Esophagus muscularis mucosa (tissue), 4 donors: ENCODE measurements at places on chromosomes 12 and 14. TPM values are rescaled to one million over a fixed set of nuclear protein-coding genes. Genes with fewer than 3 reads are reported as not detected.

GRCh38 chr12:7542813-7543212 lies 39.2 kb upstream of the CD163 start:
- H3K27ac ChIP-seq = no peak overlapping the region
- H3K4me3 ChIP-seq = no peak overlapping the region

- H3K27ac ChIP-seq = no peak overlapping the region
- H3K36me3 ChIP-seq = no peaks in the 10 kb centered on the region
- H3K4me1 ChIP-seq = no peaks in the 10 kb centered on the region
Observed at GRCh38 chr14:50844391-50844790, 13.4 kb upstream of the NIN start.

GRCh38 chr14:56543436-56543835 lies 36.2 kb upstream of the TMEM260 start:
- no peak overlapping the region for H3K27ac ChIP-seq
- H3K4me1 ChIP-seq = no peaks in the 10 kb centered on the region
- H3K36me3 ChIP-seq = no peaks in the 10 kb centered on the region
- no peak overlapping the region for H3K4me3 ChIP-seq

- peaks cover 19% of the 10 kb centered on the region for H3K4me1 ChIP-seq
- DNase-seq = no peak
- peaks cover 15% of the 10 kb centered on the region for H3K36me3 ChIP-seq
- H3K4me3 ChIP-seq = no peak overlapping the region
- no peak overlapping the region for H3K27ac ChIP-seq
Observed at GRCh38 chr12:106431839-106432411, 74.4 kb downstream of the POLR3B start.

DNA sequence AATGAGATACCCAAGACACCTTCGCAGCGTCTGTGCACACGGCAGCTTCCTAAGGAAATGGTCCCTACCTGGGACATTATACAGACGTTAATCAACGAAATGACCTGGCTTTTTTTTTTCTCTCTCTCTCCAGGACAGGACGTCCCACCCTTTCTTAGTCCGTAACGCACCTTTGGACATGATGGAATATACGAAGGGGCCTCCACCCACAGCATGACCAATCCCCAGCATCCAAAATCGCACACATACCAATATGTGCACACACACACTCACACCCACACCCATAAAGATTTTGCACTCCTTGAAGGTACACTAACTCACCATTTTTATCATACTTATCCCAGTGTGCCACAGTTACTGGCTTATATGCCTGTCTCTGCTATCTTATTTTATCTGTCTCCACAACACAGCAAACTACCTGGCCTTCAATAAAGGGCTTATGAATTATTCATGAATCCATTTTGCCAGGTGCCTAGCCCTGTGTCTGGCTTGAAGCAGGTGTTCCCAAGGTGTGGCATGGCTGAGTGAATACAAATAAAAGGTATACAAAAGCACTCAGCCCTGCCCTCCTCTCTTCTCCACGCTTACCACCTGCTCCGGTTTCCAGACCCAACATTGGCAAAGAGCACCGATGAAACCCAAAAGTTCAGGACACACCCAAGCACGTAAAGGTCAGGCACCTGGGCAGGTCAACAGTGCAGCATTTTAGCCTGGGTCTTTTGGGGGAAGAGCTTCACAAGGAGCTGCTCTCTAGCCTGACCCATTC lies 2.2 kb downstream of the SCNN1A start:
- H3K36me3 ChIP-seq = no peaks in the 10 kb centered on the region
- no peak overlapping the region for H3K4me3 ChIP-seq
- peaks cover 43% of the 10 kb centered on the region for H3K4me1 ChIP-seq
- H3K27ac ChIP-seq = peak overlapping the region; percentile 40
- no peak for DNase-seq
- H3K27me3 ChIP-seq = no peaks in the 10 kb centered on the region

DNA sequence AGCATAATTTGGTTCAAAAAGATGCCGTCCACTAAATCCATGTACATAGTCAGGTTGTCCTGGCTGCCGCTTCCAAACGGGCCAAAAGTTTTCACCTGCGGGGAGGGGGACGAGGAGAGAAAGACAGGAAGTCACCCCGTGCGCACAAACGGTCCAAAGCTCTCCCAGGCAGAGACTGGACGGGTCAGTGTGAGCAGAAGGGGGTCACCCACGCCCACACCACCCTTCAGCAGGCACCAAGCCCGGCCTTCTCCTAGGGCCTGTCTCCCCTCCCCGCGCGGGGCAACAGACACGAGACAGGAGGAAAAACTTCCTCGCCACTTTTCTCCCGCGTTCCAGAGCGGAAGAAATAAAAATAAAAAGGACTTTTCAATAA lies 888 bp downstream of the CCDC88C start:
- no peaks in the 10 kb centered on the region for H3K36me3 ChIP-seq
- H3K27ac ChIP-seq = no peak overlapping the region
- no peak for DNase-seq
- peak overlapping the region; percentile 58 for H3K4me3 ChIP-seq

- DNase-seq = no peak
- H3K27ac ChIP-seq = peak overlapping the region; percentile 99
- H3K27me3 ChIP-seq = no peaks in the 10 kb centered on the region
- peaks cover 90% of the 10 kb centered on the region for H3K4me1 ChIP-seq
- peaks cover 9% of the 10 kb centered on the region for H3K36me3 ChIP-seq
Observed at GRCh38 chr12:53051058-53051880, 1.4 kb downstream of the TNS2 start.

DNA sequence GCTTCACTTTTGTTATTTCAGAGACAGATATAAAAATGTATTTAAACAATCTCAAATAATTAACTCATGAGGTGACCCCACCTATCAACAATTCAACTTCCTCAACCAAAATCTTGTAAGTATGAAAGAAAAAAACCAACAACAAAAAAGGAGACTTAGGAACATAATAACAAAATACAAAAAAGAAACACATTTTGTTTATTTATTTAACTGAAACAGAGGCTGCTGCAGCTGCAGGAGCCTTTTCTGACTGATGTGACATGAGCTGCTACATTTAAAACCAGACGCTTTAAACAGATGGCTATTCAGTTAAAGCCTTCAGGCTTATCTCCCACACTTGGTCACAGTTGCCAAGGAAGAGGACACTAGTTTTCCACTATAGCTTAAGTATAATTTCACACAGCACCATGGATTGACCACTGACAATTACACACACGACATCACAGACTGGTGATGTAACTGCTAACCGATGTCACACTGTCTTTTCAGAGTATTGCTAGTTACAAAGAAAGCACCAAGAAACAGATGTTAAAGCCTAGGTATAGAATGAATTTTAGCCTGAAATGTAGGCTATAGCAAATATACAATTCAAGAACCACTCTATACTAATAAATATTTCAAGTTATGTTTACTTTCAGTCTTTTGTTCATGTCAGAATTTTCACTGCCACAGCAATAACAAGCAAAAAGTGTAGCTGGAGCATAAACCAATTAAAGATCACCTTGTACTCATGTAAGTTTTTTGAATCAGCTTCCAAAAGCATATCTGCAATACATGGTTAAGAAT lies 113.0 kb downstream of the MED13L start:
- no peak overlapping the region for H3K4me3 ChIP-seq
- H3K36me3 ChIP-seq = no peaks in the 10 kb centered on the region
- H3K27ac ChIP-seq = peak overlapping the region; percentile 8

- no peak overlapping the region for H3K27ac ChIP-seq
- H3K4me1 ChIP-seq = no peaks in the 10 kb centered on the region
- no peaks in the 10 kb centered on the region for H3K27me3 ChIP-seq
- no peak overlapping the region for H3K4me3 ChIP-seq
- no peak for DNase-seq
Observed at GRCh38 chr14:87199381-87199780, 793.6 kb downstream of the GALC start.

GRCh38 chr12:43336962-43337555 lies 214.9 kb downstream of the ADAMTS20 start:
- no peaks in the 10 kb centered on the region for H3K27me3 ChIP-seq
- no peaks in the 10 kb centered on the region for H3K36me3 ChIP-seq
- H3K27ac ChIP-seq = no peak overlapping the region
- DNase-seq = no peak
- no peak overlapping the region for H3K4me3 ChIP-seq

DNA sequence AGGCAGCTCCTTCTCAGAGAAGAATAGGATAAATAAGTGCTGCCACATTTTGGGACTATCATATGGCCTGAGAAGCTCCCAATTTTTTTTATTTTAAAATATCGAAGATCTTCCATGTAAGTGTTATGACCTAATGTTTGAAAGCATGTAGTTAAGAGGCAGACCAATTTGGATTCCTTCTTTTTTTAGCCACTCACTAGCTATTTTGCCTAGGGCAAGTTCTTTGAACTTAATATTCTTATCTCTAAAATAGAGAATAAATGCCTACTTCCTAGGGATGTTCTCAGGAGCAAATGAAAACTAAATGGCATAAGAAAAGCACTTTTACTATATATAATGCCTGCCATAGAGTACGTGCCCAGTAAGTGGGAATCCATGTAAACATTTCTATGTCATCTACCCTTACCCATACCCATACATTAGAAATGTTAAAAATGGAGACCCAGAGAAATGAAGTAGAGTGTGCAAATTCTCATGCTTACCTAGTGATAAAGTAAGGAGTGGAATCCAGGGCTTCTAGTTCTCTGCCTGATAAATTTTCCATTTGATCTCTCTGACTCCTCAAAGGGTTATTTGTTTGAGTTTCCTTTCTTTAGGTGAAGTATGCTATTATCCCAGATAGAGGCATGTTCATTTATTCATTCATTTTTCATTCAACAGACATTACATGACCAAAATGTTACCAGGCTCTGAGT lies 148.3 kb downstream of the TGFB3 start:
- H3K4me1 ChIP-seq = peaks cover 4% of the 10 kb centered on the region
- no peaks in the 10 kb centered on the region for H3K27me3 ChIP-seq
- no peak for DNase-seq
- H3K27ac ChIP-seq = peak overlapping the region; percentile 65
- H3K4me3 ChIP-seq = no peak overlapping the region

DNA sequence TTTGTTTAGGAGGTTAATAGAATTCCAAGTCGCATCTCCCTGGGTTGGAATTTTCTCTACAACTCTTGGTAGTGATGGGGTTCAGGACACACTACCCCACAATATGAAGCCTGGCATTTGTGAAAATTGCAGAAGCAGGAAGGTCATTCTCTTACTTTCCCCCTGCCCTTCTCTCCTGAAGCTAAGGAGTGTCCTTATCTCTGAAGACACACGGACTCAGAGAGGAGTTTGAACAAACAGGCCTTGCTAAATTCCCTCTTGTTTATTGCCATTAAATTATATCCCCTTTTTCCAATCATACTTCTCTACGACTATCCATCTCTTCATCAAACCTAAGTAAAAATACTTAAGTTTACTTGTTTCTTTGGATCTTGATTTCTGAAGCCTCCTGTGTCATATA lies 443.0 kb downstream of the RAD51B start:
- H3K4me1 ChIP-seq = peaks cover 21% of the 10 kb centered on the region
- H3K4me3 ChIP-seq = no peak overlapping the region
- DNase-seq = no peak
- no peak overlapping the region for H3K27ac ChIP-seq

GRCh38 chr12:121805171-121806008 lies 1.6 kb downstream of the SETD1B start:
- H3K36me3 ChIP-seq = peaks cover 28% of the 10 kb centered on the region
- H3K27ac ChIP-seq = peak overlapping the region; percentile 100
- H3K4me1 ChIP-seq = peaks cover 39% of the 10 kb centered on the region
- no peaks in the 10 kb centered on the region for H3K27me3 ChIP-seq
- DNase-seq = no peak

DNA sequence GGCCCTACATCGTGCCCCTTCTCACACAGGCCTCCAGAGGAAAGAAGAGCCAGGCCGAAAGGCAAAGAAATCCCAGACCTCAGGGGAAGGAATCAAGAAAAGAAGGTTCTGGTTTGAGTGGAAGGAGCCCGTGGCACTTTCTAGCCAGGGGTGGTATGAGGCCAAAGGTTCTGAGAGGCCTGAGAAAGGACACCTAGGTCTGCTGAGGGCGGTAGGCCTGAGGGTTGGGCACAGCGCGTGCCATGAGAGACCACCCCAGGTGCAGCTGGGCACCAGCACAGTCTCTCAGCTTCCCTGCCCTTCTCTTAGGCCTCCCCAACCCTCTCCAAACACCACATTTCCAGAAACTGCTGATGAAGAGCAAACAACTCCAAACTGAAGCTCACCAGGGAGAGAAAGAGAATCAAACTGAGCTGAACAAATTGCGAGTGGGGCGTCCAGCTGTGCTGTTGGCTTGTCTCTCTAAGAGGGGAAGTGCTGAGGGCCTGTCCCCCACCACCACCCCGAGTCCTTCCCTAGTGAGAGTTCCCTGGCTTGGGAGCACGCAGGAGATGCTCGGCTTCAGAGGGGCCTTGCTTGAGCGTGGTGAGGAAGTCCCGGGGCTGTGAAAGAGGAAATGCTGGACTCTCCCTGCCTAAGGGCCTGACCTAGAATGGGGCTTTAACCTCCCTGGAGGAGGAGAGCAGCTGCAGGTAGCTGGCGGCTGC lies 184.8 kb downstream of the ZFP36L1 start:
- H3K27me3 ChIP-seq = no peaks in the 10 kb centered on the region
- no peak overlapping the region for H3K4me3 ChIP-seq
- no peak for DNase-seq
- H3K36me3 ChIP-seq = no peaks in the 10 kb centered on the region

DNA sequence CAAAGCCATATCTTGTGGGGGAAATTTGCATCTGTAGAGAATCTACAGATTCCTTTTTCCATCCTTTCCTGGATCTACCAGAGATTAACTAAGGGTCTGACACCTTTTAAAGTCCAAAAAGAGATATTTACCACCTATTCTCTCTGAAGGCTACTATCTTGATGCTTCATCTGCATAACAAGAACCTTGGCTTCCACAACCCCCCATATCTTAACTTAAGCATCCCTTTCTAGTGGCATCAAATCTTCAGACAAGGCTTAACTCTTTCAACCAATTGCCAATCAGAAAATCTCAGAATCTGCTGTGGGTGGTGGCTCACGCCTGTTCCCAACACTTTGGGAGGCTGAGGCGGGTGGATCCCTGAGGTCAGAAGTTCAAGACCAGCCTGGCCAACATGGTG lies 74.3 kb upstream of the FICD start:
- H3K27ac ChIP-seq = no peak overlapping the region
- H3K27me3 ChIP-seq = no peaks in the 10 kb centered on the region
- no peaks in the 10 kb centered on the region for H3K36me3 ChIP-seq
- DNase-seq = no peak
- H3K4me3 ChIP-seq = no peak overlapping the region
- no peaks in the 10 kb centered on the region for H3K4me1 ChIP-seq

GRCh38 chr12:130761537-130762318 lies 45.6 kb upstream of the RIMBP2 start:
- H3K4me1 ChIP-seq = no peaks in the 10 kb centered on the region
- no peak for DNase-seq
- no peak overlapping the region for H3K27ac ChIP-seq
- H3K36me3 ChIP-seq = no peaks in the 10 kb centered on the region
- H3K4me3 ChIP-seq = no peak overlapping the region

The FGF6 gene
- total RNA-seq = not detected

The DEPDC4 gene
- 0.34 TPM for total RNA-seq

The CLEC4A gene
- 2.2 TPM for total RNA-seq

The PLA2G1B gene
- total RNA-seq = not detected

The STAB2 gene
- 0.29 TPM for total RNA-seq

The KRT71 gene
- not detected for total RNA-seq

The ATG101 gene
- 71.4 TPM for total RNA-seq

The KRT75 gene
- not detected for total RNA-seq
